NCI-H446 treated with DMSO at 0.1 percent for 48 hours (cell line): ENCODE measurements at places on chromosomes 12 and 14.
A peak's percentile ranks its signal among the peaks of the same experiment; 100 is the strongest.

DNA sequence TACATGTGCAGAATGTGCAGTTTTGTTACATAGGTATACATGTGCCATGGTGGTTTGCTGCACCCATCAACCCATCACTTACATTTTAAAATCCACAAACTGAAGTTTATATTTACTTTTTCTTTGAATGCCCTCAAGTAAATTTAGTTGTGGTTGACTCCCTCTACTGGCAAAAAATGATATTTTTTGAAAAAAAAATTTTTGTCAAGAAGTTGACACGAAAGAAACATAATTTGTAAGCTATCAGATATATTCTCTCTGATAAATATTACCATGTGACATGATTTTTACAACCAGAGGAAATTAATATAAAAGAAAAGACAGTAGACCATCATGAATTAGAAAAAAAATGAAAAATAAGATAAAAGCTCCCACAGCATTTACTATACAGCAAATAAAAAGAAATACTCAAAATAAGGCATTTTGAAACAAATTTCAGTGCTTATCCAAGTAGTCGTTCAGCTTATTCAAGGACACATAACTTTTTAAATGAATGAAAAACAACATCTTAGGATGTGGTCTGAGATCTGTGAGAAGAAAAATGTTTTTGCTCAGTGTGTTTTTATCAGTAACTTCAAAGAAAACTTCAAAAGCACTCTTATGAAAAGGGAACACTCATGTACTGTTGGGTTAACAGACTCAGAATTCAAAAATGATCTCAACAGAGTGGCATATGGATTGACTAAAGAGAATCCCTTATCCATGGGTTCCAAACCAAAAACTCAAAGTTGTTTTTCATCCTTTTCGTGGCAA, 30.0 kb upstream of the GRIP1 start:
- no peak for DNase-seq

- DNase-seq = no peak
Measured at GRCh38 chr14:38496092-38496491, 240.2 kb upstream of the CLEC14A start.

- no peak for DNase-seq
Measured at GRCh38 chr14:94770815-94771157, 873 bp upstream of the GSC start.

GRCh38 chr14:30234966-30235365, 307.3 kb upstream of the PRKD1 start:
- no peak for DNase-seq

DNA sequence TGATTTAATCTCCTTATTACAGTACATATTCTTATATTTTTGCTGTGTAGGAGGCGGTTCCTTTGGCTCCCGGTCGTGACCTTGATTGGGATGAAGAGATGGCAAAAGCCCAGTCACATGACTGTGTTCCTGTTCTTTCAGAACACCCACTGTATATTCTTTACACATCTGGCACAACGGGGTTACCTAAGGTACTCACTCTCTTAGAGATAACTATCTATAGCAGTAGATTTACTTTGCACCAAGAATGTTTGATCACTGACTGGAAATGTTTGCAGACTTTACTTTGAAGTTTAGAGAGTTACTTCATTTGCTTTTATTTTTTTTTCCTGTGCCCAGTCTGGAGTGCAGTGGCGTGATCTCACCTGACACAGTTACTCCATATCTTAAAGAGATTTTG, 65.2 kb downstream of the ACSS3 start:
- DNase-seq = no peak

- peak; percentile 61 for DNase-seq
Measured at GRCh38 chr12:66693901-66694513, 15.1 kb upstream of the GRIP1 start.

GRCh38 chr14:64746298-64747250, 42.4 kb downstream of the PLEKHG3 start:
- no peak for DNase-seq

GRCh38 chr14:99389174-99389826, 91.4 kb downstream of the SETD3 start:
- DNase-seq = no peak

- DNase-seq = no peak
Measured at GRCh38 chr12:48572326-48572725, 2.5 kb upstream of the LALBA start.

GRCh38 chr12:49783917-49784676, 42.7 kb downstream of the TMBIM6 start:
- no peak for DNase-seq

DNA sequence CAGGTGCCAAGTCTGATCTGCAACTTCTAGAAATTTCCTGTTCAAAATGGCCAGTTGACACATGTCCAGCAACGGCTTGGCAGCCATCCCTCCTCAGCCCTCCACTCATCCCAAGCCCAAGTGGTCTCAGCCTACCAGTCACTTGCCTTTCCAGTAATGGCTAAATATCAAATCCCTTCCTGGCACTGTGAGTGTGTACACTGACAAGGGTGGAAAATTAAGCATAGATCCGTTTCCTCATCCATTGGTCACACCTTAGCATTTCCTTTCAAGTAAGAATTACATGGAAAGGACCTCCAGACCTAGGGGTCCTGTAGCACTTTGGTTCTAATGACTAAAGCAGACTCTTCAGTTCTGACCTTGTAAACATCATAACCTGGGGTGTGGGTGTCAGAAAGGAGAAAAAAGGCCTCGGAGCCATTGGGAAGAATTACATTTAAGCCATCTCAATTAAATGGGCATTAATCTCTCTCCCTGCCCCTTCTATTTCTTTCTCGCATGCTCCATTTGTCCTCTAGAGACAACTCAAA, 15.4 kb downstream of the LLPH start:
- no peak for DNase-seq

- DNase-seq = peak; percentile 89
Measured at GRCh38 chr12:106791531-106791930, 17.0 kb downstream of the RIC8B start.

DNA sequence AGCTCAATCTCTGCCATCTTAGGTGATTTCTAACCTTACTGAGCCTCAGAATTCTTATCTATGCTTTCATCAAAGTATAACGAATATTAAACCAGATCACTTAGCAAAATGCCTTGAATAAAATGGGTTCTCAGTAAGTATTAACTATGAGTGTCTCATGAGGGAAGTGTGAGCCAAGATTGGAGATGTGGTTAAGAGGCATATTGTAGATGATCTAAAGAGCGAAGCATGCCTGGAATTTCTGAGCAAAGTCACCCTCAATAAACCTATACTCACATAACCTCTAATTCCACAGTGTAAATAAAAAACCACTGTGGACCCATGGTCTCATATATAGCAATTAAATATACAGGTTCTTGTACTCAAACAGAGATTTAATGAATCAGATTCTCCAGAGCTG, 193.1 kb upstream of the FSCB start:
- DNase-seq = no peak
